NK-92 treated with Interleukin-12 subunit alpha and Interleukin-12 subunit beta, amount 100 ng/mL, for 24 hours (cell line): ENCODE measurements at places on chromosomes 16 and 17.
A peak's percentile ranks its signal among the peaks of the same experiment; 100 is the strongest.

- no peak for DNase-seq
Measured at GRCh38 chr16:56428091-56428490, 2.7 kb upstream of the AMFR start.

DNA sequence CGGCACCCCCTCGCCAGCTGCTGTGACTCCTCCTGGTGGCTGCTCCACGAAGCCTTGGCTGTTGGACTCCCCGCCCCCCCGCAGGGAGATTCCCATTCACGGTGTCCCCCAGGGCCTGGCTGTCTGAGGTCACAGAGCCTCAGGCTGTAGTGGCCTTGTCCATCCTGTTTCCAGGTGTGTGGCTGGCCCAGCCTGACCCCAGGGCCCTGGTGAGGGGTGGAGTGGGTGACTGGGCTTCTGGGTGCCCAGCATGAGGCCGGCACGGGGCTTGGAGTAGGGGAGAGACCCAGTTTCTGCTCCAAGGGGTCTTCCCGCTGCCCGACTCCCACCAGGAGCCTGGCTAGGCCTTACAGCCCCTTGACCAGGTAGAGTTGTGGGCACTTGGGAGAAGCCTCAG is 10.4 kb downstream of the PRSS27 start:
- no peak for DNase-seq

- no peak for DNase-seq
Measured at GRCh38 chr17:2250140-2251095, 53.2 kb downstream of the SMG6 start.

DNA sequence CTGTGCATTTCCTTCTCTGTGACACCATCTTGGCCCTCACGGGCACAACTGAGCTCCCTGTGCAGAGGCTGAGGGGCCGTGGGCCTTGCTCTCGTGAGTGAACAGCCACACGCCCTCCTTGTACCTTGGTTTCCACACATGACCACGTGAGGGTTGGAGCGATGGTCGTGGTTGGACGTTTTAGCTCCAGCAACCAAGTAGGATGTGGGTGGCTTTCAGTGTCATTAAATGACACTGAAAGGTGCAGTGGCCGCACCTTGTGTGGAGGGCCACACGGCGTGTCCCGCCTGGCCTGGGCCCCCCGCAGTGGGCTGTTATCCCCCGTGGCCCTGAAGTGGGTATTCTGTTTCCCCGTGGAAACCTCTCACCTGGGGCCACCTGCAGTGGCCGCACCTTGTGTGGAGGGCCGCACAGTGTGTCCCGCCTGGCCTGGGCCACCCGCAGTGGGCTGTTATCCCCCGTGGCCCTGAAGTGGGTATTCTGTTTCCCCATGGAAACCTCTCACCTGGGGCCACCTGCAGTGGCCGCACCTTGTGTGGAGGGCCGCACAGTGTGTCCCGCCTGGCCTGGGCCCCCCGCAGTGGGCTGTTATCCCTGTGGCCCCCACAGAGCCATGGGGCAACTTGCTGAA is 28.2 kb downstream of the ACSF3 start:
- DNase-seq, result no peak

GRCh38 chr16:53991754-53992378 is 287.9 kb downstream of the FTO start:
- DNase-seq, result no peak

GRCh38 chr16:17683281-17683680 is 212.5 kb upstream of the XYLT1 start:
- DNase-seq, result no peak

DNA sequence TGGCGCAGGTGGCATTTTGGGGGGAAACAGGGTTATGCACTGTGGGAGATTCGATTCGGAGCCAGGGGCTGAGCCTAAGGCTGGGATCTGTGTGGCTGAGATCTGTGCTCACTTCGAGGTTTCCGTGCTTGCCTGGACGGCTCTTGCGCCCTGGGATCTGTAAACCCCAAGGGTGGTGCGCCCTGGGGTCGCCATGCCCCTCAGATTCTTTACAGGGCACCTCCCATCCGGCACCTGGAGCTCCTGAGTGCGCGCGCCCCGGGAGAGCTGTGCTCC is 377 bp downstream of the SLC13A5 start:
- no peak for DNase-seq

GRCh38 chr16:117379-118365 is 20.8 kb downstream of the NPRL3 start:
- DNase-seq, result peak; percentile 28

GRCh38 chr17:51346218-51346982 is 86.1 kb downstream of the UTP18 start:
- DNase-seq, result no peak

DNA sequence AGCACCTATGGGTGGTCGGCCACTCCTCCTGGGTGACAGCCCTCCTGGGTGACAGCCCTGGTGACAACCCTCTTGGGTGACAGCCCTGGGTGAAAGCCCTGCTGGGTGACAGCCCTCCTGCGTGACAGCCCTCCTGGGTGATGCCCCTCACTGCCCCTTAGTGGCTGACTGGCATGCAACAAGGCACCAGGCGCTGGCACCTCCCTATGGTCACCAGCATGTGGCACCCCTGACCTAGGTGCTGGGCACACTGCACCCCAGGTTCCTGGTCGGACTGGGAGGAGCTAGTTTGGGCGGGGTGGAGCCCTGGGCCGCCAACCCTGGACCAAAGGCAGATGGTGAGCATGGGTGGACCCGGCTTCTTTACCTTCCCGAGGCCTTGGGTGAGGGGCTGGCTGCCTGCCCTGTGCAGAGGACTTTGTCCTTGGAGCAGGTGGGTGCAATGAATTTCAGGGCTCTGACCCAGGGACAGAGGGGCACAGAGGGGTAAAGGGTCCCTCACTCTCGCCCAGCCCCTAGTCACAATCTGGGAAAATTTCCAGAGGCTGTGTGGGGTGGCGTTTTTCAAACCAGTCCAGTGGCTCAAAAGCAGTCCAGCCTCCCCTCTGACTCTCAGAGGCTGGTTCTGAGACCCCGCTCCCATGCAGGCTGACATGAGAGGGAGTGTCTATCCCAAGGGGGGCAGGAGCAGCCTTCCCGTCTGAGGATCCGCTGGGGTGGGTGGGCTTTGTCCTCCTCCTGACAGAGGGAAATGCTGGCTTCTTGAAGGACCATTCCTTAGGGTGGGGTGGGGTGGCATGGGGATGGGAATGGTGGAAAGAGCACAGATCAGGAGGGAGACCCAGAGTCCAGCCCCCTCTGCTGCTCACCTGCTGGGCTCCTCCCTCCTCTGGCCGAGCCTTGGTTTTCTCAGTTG is 25.9 kb upstream of the TNFRSF13B start:
- DNase-seq, result no peak

- no peak for DNase-seq
Measured at GRCh38 chr16:12815361-12815760, 11.7 kb upstream of the CPPED1 start.

- DNase-seq, result no peak
Measured at GRCh38 chr16:9706217-9706836, 475.9 kb downstream of the GRIN2A start.

- DNase-seq, result no peak
Measured at GRCh38 chr16:30065943-30066760, 592 bp downstream of the ALDOA start.

DNA sequence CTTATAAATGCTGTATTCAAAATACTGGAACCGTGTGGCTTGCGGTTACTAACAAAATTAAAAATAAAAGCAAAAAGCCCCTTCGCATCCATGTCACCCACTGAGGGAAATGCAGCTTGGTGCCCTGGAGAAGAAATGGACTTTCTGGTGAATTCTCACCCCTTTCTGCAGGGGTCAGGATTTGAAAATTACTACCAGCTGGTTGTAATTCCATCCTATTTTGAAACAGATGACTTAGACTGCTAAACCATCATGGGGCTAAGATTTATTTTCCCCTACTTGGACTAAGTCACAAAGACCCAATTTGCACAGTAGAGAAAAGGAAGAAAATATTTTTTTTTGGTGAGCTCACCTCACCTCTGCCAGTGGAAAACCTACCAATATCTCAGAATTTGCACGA is 111.4 kb upstream of the MYOCD start:
- no peak for DNase-seq

DNA sequence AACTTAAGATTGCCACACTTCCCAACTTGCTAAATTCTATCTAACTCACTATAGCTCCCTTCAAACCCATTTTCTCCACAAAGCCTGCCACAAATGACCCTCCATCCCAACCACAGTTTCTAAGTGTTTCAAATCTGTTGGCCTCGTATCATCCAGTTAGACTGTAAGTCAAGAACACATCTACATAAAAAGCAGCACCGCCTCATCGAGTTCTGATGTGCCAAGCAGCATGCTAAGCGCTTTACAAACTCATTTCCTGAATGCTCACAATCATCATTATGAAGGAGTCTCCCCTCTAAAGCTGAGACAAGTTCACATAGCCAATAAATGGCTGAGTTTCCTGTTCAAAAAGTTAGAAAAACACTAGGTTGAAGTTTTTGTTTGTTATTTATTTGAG is 9.2 kb upstream of the ANKFY1 start:
- no peak for DNase-seq

DNA sequence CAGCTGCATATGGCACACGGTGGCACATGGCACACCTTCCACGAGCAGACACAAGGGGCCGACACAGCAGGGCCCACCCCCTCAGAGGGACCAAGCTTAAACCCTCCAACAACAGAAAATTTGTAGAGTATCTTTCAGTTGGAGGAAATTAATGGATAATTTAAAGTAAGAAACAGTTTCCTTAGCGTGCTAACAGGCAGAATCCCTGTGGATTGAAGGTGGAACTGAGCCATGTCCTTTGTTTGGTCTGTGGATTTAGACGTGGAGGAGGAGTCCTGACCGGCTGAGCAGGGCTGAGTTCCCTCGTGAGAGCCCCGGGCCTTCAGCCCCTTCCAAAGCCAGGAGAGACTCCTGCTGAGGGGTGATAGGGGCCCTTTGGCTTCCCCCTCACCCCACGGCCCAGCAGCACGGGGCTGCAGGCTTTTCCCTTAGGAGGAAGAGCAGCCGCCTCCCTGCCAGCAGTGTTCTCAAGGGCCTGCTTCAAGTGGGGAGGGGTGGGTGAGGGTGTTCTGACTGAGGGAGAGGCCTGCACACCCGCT is 1.4 kb upstream of the CYB561 start:
- no peak for DNase-seq

- no peak for DNase-seq
Measured at GRCh38 chr17:80091376-80091775, 10.0 kb upstream of the GAA start.

- no peak for DNase-seq
Measured at GRCh38 chr17:75036643-75037268, 10.0 kb downstream of the ATP5PD start.

DNA sequence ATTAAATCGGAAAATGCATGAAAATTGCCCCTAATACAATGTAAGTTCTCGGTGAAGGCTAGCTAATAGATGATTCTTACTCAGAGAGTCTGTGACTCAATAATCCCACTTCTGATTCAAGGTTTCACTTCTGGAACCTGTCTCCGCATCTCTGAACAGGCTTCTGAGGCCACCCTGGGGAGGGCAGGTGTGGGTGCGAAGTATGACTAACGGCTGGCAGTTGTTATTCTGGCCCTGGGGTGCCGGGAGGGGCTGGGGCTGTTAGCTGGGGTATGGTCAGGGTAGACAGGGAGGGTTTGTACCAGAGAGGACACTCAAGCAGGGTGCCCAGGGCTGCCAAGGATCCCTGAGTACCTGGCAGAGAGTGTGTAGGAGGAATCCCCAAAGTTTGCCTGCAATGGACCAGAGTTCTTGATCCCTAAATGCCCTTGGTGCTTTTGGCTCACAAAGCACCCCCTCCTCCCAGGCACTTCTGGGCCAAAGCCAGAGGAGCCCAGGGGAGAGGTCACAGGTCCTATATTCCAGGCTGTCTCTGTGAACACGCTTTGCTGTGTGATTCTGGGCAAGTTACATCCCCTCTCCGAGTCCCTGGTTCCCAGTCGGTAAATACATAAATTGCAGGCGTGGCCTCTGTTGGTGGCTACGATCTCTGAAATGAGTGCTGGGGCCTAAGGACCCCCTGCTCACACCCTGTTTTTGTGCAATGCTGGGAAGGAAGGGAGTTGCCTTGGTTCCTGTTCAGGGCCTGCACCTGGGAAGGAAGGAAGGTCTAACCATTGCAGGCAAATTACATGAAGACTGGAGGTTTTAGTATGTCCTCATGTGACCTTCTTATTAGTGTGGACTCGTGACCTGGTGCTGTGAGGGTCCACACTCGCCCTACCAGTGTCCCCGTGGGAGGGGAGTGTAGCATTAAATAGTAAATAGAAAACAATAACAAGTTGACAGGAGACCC is 49.9 kb upstream of the CPNE2 start:
- DNase-seq, result peak; percentile 84

DNA sequence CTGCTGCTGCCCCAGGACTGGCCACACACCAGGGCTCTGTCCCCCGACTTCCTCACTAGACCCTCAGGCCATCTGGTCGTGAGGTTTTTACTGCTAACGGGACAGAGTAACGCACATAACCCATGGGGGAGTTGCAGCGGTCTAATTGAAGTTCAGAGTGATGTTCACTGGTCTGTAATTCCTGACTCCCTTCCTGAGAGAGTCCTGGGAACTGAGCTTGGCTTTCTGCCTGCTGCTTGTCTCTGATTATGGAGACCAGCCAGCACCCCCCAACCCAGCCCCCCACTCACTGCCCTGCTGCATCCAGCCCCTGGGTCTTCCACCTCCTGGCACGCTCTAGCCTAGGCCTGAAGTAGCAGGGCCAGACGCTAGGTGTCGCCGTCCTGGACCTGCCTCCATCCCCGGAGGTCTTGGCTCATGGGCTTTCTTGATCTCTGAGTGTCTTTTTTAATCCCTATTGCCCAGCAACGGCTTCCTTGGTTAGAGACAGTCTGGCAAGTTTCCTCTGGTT is 192.9 kb downstream of the CCDC182 start:
- no peak for DNase-seq

DNA sequence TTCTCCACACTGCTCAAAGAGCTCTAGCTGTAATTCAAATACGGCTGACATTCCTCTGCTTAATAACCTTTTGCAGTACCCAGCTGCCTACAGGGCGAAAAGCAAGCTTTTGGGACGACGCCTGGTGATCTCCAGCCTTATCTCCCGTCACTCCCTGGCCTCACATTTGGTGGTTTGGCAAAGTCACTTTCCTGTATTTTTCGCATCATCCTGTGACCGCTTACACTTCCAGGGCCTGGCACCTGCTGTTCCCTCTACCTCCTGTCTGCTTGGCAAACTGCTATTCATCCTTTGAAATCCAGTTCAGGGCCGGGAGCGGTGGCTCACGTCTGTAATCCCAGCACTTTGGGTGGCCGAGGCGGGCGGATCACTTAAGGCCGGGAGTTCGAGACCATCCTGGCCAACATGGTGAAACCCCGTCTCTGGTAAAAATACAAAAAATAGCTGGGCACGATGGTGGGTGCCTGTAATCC is 2.7 kb upstream of the BHLHA9 start:
- no peak for DNase-seq

GRCh38 chr16:85683363-85683762 is 5.4 kb downstream of the GINS2 start:
- no peak for DNase-seq

DNA sequence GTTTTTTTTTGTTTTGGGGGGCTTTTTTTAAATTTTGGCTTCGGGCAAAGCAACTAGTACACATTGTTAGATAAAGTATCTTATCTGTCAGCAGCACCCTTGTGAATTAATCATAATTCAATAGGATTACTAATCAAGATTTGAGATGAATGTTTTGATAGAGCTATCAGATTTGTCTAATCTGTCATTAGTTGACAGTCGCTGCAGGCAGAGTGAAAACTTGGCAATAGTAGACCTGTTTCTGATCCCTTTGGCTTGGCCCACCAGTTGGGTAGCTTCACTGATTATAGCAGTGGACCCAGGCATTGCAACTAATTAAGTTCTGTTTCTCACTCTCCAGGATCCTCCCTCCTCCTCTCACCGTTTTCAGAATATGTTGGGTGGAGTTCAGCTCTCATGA is 258.6 kb downstream of the IRX3 start:
- no peak for DNase-seq

GRCh38 chr16:67951485-67951884 is 7.6 kb upstream of the LCAT start:
- no peak for DNase-seq

- DNase-seq, result no peak
Measured at GRCh38 chr16:79041206-79041605, 559.3 kb downstream of the MAF start.
